Fibroblast of upper back skin (primary cell): ENCODE measurements at places on chromosomes 6 and 20.

DNA sequence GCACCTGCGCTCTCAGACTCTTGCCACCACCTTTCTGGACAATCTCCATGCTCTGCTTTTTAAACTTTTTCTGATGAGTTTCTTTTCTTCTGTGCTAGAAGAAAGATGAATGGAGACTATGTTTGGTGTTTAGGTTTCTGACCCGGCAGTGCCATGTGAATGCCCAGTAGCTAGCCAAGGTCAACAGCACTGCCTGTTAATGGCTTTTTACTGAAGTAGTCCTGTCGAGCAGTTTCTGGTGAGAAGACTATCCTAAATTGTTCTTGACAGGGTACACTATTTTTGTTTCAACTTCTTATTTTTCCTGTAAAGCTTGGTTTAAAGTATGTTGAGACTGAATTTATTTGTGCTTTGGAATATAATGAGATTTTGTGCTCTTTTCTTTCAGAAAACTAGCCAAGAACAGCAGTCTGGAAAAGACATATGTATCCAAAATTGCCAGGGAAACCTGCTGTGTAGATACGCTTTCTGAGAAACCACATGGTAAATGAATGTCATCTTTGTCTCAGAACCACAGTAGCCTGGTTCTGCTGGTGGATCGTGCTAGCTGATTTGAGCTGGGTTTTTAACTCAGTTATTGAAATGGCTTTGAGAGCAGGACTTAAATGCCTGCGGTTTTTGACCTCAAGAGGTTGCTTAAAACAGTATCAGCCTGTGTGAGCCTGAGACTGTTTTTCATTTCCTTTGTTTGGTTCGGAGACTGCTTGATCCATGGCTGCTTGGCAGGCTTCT is 48.1 kb downstream of the KCNS1 start:
- peak; percentile 89 for DNase-seq

GRCh38 chr20:43507150-43508080 is at the start of gene L3MBTL1:
Gene L3MBTL1, plus strand, starts transcription at chr20:43507697. Its CDS starts 5,807 bp downstream, at chr20:43513504.
- peak; percentile 3 for DNase-seq

GRCh38 chr6:5785249-5785648 is 221.5 kb downstream of the NRN1 start:
- DNase-seq = no peak

GRCh38 chr6:19024737-19025136 is 637.6 kb downstream of the RNF144B start:
- DNase-seq = peak; percentile 64

DNA sequence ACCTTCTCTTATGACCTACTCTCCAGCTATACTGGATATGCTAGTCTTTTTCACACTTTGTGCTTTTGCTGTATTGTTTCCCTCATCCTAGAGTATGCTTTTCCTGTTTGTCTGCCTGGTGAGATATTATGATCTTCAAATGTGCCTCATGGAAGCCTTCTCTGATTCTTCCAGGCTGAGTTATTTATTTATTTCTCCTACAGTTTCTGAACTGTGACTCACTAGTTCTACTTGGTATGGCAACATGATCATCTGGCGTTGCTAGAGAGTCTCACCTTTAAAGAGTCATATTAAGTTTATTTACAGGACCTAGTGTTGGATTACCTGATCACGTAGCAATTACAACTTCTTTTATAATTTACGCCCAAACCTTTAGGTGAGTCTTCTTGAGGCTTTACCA is 81.2 kb upstream of the HDAC2 start:
- DNase-seq = no peak

GRCh38 chr20:1381753-1382591 is 10.9 kb downstream of the FKBP1A start:
- no peak for DNase-seq

DNA sequence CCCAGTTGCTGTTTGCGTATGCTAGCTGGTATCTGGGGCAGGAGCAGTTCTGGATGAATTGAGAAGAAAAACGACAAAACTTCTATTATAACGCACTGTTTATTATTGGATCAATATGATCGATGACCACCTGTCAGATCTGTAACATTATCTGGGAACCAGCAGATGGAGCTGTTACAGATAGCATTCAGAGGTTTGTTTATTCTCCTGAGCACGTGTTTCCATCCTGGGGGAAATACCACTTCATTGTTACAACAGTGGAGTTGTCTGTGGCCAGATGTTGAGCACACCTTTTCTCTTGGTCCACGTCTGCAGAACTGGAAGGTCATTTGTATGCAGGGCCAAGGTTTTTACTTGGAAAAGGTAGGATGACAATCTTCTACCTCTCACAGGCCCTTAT is 16.0 kb upstream of the NKX2-2 start:
- no peak for DNase-seq
